ENCODE measurements at places on chromosomes 12 and 14. TPM values are rescaled to one million over a fixed set of nuclear protein-coding genes. Genes with fewer than 3 reads are reported as not detected.

The UBE3B gene
- total RNA-seq: 36.6 TPM

The PLEKHD1 gene
- not detected for total RNA-seq

The OR8S1 gene
- total RNA-seq: not detected

The PPP1R3E gene
- 6.4 TPM for total RNA-seq

The INSM2 gene
- total RNA-seq: 0.13 TPM

DNA sequence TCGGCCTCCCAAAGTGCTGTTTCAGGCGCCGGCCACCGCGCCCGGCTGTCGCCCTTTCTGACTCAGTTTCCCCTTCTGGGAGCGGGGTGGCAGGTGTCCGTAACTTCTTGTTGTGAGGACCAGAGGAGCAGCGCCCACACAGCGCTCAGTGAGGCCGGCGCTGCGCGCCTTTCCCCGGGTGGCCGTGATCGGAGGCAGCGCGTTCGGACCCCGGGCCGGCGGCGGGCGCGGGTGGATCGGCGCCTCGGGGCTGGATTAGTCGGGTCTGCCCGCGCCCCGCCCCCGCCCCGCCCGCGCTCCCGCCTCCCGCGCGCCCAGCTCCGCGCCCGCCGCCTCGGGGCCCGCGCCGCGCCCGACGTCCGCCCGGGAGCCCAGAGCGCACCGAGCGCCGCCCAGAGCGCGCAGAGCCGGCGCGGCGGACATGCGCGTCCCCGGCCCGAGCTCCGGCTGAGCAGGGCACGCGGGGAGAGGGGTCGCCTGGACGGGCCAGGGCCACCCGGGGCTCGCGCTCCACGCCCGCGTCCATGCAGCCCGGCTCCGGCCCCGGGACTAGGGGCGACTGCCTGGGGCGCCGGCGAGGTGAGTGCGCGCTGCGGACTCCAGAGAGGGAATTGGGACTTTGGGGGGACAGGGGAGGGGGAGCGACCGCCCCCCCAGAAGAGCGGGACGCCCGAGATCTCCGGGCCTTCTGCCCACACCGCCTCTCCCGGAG lies 50.6 kb downstream of the LRCOL1 start:
- DNase-seq: no peak

DNA sequence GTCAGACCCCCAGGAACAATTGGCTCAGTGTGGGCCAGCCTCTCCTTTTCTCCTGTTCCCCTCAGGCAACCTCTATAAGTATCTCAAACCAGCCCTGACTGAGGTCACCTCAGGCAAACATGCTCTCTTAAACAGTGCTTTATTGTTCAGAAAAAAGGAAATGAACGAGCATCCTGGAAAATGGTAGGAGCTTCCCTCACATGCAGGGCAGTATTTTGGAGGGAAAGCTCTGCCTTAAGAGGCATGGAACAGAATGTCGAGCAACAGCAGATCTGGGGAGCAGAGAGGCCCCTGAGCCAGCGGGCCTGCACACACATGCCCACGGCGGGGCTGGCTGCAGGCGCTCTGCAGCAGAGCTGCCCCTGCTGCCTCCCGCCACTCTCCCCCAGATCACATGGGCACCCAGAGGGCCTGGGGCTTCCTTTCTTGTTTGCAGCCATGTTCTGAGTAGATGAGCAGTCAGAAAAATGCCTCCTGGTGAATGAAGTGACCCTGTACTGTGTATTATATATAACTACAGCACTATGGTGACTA lies 42.0 kb downstream of the MOK start:
- no peak for DNase-seq

DNA sequence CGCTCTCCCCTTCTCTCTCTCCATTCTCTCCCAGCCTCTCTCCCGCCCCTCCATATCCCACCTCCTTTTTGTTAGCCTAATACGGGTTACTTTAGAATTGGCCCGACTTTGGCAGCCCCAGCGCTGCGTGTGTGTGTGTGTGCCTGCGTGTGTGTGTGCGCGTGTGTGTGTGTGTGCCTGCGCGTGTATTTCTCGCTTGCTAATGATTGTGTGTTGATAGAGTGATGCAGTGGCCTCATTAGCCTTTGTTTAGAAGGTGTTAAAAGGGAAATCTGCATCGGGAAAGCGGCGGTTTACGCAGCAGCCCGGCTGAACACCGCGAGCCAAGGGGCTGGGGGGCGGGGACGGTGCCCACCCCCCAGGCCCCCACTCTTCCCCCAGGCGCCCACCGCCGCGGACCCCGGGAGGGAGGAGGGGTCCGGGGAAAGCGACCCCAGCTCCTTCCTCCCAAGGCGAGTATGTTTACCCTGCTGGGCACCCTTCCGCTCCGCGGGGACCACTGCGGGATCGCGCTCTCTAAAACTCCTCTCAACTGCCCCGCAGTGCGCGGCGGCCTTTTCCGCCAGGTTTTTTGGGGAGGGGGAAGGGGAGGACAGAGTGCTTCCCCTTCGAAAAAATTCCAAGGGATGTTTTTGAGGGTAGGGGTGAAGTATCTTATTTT lies 6.8 kb upstream of the LHX5 start:
- no peak for DNase-seq

DNA sequence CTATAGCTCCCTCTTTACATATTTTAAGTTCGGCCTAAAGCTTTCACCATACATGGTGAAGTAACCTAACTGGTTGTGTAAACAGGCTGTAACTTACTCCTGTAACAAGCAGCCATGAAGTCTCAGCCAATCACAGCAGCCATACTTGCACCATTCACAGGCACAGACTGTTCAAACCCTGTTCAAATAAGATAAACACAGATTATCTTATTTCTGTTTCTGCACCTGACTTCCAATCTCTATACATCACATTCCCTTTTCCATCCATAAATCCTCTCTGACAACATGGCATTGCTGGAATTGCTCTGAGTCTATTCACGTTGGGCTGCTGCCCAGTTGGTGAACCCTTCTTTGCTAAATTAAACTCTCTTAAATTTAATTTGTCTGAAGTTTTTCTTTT lies 34.5 kb upstream of the ARID2 start:
- no peak for DNase-seq

DNA sequence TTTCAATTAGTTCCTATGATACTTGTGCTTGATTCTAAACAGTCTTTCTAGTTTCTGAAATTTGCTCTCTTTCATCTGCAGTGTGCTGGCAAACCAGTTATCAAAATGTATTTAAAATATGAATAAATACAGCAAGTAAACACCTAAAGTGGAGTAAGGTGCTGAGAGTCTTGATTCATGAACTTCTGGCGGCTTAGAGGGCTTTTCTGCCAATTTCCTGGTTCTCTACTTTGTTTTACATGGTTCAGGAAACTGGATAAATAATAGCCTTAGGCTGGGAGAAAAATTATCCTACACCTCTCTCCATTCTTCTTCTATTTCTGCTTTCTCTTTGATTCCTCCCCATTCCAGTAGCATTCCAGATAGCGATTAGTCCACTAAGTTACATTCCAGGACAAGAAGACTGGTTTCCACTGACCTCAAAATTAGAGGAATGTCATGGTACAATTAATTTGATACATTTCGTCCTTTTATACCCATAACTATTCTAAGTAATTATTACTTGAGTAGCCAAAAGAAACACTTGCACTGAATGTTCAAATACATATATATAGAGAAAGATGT lies 14.9 kb downstream of the ATP2B1 start:
- no peak for DNase-seq

DNA sequence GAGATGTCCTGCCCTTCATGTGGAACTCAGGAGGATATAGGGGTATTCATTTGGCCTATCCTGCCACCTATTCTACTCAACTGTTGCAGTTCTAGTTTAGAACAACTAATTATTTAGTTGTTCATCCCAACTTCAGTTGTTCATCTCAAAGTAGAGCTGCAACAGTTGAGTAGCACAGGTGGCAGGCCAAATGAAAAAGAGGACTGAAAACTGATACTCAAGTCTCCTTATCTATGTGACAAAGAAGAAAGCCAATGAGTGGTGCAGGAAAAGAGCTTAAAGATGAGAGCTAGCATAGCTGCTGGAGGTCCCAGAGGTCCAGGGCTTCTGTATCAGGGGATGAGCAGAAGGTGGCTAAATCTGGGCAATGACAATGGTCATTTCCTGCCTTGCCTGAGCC lies 148.9 kb upstream of the KITLG start:
- DNase-seq: no peak

GRCh38 chr12:103745962-103746361 lies 95.1 kb downstream of the NT5DC3 start:
- no peak for DNase-seq

DNA sequence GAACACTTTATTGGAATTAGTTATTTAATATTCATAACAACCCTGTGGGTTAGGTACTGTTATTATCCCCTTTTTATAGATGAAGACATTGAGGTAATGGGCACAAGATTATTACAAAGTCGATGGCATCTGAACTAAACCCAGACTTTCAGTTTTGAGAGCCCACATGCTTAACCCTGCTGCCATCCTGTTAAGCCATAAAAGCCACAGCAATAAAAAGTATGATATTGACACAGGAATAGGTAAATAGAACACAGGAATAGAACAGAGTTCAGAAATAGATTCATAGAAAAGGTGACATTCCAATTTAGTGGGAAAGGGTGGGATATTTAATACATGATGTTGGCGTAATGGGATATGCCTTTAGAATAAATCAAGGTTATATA lies 119.8 kb downstream of the SLC38A1 start:
- DNase-seq: no peak

DNA sequence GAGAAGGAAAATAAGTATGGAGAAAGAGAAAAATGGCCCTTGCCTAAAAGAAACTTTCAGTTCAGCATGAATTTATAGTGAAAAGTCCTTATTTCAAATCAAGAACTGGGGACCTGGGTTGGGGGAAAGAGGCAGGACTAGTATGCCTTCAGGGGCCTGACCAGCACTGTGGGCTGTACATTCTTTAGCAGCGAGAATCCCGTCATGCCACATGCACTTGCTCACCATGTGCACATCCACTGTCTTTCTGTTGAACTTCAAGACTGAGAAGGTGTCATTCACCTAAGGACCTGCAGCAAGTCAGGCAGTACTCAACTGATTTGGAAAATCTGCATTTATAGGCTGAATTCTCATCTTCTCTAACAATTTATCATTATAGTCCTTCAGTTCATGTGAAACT lies 50.2 kb downstream of the RAB35 start:
- no peak for DNase-seq

Measured in omental fat pad (tissue), 4 donors.